Hematopoietic multipotent progenitor cell (in vitro differentiated cells): ENCODE measurements at places on chromosomes 11 and 22.

GRCh38 chr22:28798810-28799605 lies 1.4 kb downstream of the XBP1 start:
- DNase-seq: no peak

DNA sequence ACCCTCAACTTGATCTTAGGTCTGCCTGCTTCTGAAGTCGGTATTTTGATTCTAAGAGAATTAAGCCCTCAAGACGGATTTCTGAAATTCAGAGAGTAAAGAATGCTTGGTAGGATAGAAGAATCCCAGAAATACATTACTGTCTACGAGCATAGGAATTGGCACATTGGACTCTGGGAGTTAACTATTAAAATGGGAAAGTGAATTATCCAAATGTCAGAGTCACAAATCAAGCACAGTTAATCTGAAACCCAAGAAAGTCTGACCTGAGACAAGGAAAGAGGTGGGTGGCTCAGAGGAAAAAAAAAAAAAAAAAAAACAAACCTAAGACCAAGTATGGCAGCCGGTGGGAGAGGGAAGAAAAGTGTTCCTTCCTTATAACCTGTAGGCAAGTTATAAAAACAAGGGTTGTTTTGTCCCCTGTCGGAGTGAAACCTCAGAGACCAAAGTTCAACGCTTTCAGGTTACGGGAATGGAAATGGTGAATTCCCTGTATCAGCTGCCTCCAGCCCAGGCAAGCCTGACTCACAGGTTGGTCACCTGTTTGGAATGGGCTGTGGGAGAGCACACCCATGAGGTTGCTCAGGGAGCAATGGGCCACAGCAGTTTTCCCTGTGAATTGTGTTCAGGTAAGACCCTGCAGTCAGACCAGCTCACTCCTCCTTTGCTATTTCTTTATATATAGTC lies 139.0 kb downstream of the ETS1 start:
- DNase-seq: no peak

DNA sequence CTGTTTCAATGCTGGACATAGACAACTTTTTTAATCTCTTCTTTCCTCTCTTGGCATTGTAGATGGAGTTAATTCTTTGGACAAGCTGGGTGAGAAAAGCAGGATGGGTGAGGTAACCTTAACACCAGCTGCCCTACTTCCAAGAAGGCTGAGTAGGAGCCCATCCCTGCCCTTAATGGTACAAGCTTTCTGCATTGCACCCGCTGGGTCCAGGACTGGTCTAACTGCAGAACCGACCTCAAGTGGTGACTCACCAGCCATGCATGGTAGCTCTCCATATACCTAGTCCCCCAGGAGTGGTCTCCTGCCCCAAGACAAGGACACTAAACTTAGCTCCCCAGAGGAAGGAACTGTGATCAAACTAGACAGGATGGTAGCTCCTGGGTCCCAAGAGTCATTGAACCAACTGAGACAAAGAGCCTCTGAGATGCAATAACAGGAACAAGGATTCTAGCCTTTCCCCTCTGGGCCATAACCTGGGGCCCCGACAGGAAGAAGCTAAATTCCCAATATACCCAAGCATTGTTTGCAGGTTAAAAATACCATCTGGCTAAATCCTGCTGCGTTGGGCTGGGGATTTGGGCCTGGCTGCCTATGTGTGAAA lies 32.1 kb downstream of the RPL27A start:
- DNase-seq: no peak

GRCh38 chr22:42816336-42816735 lies 40.7 kb downstream of the ARFGAP3 start:
- no peak for DNase-seq
